ENCODE measurements at places on chromosomes 12 and 14. TPM values are rescaled to one million over a fixed set of nuclear protein-coding genes. Genes with fewer than 3 reads are reported as not detected.

KLRB1 gene
- not detected for total RNA-seq

BCL7A gene
- 25.4 TPM for total RNA-seq

RNF212B gene
- total RNA-seq: not detected

SPRYD4 gene
- 1.9 TPM for total RNA-seq

CLEC2A gene
- not detected for total RNA-seq

CCDC177 gene
- total RNA-seq: not detected

GYS2 gene
- total RNA-seq: not detected

FOXN4 gene
- not detected for total RNA-seq

SERPINA3 gene
- 3.5 TPM for total RNA-seq

PMCH gene
- total RNA-seq: not detected

Data from airway epithelial cell (primary cell).